Panc1 (cell line): ENCODE measurements at places on chromosomes 1 and 21. TPM values are rescaled to one million over a fixed set of nuclear protein-coding genes. Genes with fewer than 3 reads are reported as not detected.

RPE65 gene
- not detected for total RNA-seq

- DNase-seq = no peak
These were observed 11.7 kb downstream of the ITLN2 start for GRCh38 chr1:160942926-160943325.

- DNase-seq = no peak
These were observed 37.4 kb downstream of the TRIT1 start for GRCh38 chr1:39845569-39846566.

- no peak for DNase-seq
These were observed 111.4 kb downstream of the HLX start for GRCh38 chr1:220990427-220991339.

NBPF15 gene
- total RNA-seq = 68.3 TPM

PRDM15 gene
- total RNA-seq = 11.2 TPM

COL11A1 gene
- total RNA-seq = 106 TPM

DNA sequence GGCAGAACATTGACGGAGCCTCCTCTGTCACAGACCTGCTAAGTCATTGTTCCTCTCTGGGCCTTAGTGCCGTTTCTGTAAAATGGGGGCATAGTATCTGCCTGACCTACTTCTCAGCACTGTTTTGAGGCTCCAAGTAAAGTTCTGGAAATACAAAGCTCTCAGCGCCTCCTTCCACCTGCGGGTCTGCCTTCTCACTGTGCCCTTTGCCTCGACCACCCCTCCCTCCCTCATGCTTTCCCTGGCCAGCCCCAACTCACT, 15.4 kb upstream of the WASF2 start:
- no peak for DNase-seq

DNA sequence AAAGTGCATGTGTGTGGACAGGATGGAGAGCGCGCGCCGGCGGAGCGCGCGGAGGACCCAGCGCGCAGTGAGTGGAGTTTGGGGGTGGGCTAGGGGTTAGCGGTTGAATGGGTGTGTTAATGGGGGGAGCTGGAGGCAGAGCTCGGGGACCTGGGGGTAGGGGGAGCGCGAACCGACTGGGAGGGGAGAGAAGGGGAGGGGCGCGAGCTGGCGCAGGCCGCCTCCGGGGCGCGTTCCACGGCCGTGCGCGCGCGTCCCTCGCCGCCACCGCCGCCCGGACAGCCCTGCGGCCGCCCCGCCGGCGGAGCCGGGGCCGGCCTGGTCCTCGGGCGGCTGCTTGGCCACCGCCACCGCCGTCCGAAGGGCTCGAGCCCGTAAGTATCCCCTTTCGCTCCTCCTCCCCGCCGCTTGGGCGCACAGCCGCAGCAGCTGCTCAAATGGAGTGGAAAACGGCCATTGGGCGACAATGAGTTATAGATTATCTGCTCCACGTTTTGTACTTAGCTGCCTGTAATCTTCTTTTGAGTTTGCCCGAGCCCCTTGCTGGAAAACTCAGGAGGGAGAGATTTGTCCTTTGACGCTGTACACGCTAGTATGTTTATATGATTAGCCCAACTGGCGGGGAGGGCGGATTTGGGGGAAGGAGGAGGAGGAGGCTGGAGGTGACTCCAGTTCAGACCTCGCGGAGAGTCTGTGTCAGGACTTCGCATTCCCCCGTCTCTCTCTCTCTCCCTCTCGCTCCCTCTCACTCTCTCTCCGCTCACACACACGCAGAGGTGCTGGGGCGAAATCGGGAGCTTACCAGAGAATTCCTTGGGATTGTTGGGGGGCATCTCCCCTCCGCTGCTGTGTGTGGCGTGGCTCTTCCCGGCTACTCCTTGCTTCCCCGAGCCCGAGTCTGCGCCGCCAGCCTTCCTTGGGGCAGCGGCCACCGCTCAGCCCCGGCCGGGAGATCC, at the start of gene ADGRL2:
ADGRL2 (plus strand) TSS at position 240 of the 956 bp plus-strand sequence. CDS start 36,051 bp downstream, outside the sequence.
- peak; percentile 10 for DNase-seq

MAP3K7CL gene
- total RNA-seq = 0.31 TPM

DNA sequence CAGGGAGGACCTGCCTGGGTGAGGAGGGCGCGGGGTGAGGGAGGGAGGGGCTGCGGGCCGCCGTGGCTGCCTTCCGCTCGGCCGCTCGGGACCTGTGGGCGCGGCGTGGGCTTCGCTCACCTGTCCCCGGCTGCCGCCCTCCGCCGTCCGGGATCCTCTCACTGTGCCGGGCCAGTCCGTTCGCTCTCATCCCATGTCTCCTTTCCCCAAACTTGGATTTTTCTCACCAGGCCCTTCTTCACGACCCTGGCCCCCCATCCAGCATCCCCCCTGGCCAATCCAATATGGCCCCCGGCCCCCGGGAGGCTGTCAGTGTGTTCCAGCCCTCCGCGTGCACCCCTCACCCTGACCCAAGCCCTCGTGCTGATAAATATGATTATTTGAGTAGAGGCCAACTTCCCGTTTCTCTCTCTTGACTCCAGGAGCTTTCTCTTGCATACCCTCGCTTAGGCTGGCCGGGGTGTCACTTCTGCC, 362 bp downstream of the ZBTB48 start:
- no peak for DNase-seq

- DNase-seq = no peak
These were observed 248.1 kb upstream of the DEPDC1 start for GRCh38 chr1:68745011-68745410.

- no peak for DNase-seq
These were observed 8.8 kb downstream of the MAGI3 start for GRCh38 chr1:113399062-113399583.

KCNH1 gene
- total RNA-seq = not detected

GRCh38 chr21:38948377-38949069, 142.8 kb downstream of the ETS2 start:
- DNase-seq = no peak

- DNase-seq = no peak
These were observed 68.1 kb downstream of the EDEM3 start for GRCh38 chr1:184686540-184686939.

- DNase-seq = no peak
These were observed 5.9 kb downstream of the DUSP10 start for GRCh38 chr1:221735999-221736398.

PLA2G5 gene
- not detected for total RNA-seq

- no peak for DNase-seq
These were observed 289.5 kb downstream of the RRAGC start for GRCh38 chr1:38569932-38570656.

CATSPERE gene
- 0.31 TPM for total RNA-seq

DNA sequence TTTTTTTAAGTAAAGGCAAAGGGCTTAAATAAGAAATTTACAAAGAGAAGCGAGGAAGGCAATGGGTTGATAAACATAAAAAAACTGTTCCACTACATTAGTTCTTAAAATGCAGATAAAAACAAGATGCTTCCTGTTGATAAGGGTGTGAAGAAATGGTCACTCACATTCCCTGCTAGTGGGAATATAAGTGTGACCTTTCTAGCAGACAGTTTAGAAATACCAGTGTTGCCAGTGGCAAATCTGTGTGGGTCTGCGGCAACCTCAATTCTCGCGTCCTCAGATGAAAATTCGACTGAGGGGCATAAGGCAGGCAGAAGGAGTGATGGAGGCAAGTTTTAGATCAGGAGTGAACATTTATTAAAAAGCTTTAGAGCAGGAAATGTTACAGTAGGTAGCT, 151.1 kb downstream of the NTNG1 start:
- no peak for DNase-seq

LINGO4 gene
- total RNA-seq = not detected

OR2C3 gene
- not detected for total RNA-seq

GRCh38 chr1:35570589-35571137, 2.5 kb upstream of the TFAP2E start:
- no peak for DNase-seq

GRCh38 chr1:33683913-33684312, 180.0 kb upstream of the HMGB4 start:
- no peak for DNase-seq

DNA sequence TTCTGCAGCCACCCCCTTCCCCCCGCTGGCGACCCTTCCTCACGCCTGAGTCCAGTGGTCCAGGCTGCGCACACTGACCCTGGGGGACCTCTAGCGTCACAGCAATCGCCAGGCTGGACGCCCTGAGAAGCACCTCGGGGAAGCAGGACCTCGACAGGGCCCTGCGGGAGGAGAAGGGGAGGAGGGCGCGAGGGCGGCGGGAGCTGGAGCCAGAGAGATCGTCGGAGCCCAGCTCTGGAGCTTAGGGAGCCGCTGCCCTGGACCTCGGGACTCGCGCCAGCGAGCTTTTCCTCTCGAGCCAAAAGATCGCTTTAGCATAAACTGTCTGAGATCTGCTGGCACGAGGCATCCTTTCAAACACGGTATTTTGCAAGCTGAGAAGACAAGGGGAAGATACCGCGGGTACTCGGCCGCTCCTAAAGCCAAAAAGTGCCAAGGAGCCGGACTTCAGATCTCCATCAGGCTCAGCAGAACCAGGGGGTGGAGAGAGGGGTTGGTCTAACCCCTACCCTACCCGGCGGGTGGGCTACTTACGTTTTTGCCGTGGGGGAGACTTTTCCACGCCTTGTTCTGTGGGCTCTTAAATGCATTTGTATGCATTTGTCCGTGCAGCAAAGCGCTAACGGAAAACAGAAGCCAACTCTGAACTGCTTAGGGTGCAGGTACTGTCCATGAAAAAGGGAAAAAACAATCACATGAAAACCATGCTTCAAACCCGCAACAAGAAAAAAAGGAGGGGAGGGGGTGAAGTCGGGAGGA, 586 bp downstream of the COL24A1 start:
- no peak for DNase-seq

DNA sequence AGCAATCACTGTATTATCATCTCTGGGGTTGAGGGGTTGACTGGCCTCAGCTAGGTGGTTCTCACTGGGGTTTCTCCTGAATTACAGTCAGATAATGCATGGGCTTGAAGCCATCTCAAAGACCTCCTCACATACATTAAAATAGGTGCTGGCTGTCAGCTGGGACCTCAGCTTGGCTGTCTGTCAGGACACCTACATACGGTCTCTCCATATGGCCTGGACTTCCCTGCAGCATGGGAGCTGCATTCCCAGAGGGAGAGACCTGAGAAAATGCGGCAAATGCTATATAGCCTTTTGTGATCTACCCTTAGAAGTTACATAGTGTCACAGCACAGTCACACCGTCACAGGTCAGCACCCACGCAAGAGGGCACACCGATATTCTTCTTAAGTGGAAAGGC, 93.6 kb downstream of the TSEN15 start:
- no peak for DNase-seq

SIM2 gene
- 11.5 TPM for total RNA-seq

DNA sequence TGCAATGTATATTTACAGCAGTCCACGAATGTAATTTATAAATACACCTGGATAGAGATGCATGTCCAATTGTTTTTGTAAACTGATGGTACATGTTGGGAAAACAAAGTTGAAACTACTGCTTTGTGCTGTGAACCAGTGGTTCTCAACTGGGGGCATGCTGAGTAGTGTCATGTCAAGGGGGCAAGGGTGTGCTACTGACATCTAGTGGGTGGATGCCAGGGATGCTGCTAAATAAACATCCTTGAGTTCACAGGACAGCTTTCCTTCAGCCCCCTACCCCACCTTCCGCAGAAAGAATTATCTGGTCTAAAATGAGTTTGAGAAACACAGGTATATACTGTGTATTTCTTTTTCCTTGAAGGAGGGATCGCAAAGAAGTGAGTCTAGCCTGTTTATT, 95.9 kb downstream of the RASAL2 start:
- no peak for DNase-seq

DNA sequence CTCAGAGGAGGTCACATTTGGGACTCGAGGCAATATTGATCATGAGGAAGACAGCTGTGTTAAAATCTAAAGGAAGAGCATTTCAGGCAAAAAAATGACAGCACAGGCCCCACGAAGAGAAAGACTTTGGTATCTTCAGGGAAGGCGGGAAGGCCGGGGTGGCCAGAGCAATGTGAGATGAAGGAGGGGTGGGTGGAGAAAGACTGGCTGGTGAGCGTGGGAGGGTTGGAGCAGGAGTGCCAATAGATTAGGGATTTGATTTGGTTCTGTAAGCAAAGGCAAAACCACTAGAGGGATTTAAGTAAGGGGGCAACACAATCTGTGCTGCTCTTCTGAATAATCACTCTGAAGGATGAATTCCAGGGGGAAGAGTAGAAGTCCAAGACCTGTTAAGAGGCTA, 48.0 kb upstream of the BCL9 start:
- DNase-seq = no peak

DNA sequence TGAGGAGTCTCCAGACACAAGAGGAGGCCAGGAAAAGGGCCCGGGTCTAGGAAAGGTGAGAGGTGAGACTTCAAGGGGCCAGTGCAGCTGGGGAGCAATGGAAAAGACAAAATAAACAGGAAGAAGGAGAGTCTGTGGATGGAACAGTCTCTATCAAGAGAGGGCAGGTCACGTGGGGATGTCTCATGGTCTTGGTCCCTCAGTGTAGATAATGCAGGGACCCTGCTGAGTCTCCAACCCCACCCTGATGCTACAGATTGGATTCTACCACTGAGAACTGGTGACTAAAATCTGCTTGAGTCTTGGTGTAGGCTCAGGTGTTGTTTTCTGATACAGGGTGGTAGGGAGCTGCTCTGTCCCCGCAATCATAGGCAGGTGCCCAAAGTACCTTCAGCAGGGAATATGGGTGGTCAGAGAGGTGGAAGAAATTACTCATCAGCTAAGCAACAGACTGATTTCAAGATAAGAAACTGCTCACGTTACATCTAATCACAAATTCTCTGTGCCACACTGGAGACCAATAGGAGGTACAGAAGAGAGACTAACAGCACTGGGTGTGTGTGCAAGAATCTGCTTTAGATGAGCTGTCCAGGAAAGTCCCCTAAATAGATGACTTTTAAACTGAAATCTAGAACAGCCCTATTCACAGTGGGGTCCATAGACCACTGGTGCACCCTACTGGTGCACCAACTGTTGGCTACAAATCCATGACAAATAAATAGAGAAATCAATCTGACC, 101.5 kb upstream of the TLR5 start:
- no peak for DNase-seq

RNF186 gene
- total RNA-seq = not detected

FCGR1A gene
- total RNA-seq = not detected

GRCh38 chr1:225070972-225071371, 141.5 kb downstream of the DNAH14 start:
- no peak for DNase-seq

GRCh38 chr1:19665186-19665495, 466 bp downstream of the HTR6 start:
- no peak for DNase-seq

GRCh38 chr1:232974971-232975370, 24.6 kb downstream of the NTPCR start:
- no peak for DNase-seq

GRCh38 chr1:217392441-217392840, 238.4 kb downstream of the GPATCH2 start:
- no peak for DNase-seq

GRCh38 chr1:65343286-65343685, 33.9 kb downstream of the DNAJC6 start:
- DNase-seq = no peak

GRCh38 chr1:230713915-230714764, at the start of gene AGT:
AGT (minus strand) TSS chr1:230714122; CDS start chr1:230710823, 3,299 bp downstream.
- no peak for DNase-seq
